Left hindlimb (tissue), 1 donor: ENCODE measurements at places on chromosomes 7 and 10.
A peak's percentile ranks its signal among the peaks of the same experiment; 100 is the strongest.

DNA sequence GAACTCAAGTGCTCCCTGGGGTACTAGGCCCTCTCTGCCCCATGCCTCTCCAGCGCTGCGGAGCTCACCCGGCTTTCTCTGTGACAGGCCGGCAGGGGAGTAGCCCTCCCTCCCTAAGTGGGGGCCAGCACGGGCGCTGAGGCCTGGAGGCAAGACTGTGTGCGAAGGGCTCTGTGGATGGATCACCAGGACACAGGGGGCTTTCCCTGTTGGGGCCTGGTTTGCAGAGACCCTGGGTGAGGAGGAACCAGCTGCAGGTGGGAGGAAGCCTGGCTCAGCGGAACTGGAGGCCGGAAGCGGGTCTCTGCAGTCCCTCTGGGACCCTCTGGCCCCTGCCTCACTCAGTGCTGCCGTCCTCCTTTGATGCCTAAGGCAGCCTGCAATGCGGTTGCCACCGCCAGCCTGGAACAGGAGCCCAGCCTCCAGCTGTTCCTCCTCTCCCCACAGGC is 106.0 kb downstream of the CYTH3 start:
- no peak for DNase-seq

DNA sequence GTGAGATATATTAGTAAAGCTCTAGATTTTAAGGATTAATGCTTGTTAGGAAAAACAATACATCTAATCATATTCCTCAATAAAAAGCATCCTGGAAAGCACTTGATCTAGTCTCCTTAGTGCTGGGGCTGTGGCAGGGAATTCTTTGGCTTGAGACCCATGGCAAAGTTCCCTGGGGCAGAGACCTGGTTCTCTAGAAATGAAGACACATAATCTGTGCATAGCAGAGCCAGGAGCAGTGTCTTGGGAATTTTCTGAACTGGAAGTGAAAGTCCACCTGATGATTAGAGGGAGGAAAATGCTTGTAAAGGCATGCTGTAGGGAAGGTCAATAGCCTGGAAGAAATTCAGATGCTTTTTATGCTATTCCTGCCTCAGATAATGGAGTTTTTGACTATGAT is 247.4 kb downstream of the CDK14 start:
- DNase-seq, result no peak

DNA sequence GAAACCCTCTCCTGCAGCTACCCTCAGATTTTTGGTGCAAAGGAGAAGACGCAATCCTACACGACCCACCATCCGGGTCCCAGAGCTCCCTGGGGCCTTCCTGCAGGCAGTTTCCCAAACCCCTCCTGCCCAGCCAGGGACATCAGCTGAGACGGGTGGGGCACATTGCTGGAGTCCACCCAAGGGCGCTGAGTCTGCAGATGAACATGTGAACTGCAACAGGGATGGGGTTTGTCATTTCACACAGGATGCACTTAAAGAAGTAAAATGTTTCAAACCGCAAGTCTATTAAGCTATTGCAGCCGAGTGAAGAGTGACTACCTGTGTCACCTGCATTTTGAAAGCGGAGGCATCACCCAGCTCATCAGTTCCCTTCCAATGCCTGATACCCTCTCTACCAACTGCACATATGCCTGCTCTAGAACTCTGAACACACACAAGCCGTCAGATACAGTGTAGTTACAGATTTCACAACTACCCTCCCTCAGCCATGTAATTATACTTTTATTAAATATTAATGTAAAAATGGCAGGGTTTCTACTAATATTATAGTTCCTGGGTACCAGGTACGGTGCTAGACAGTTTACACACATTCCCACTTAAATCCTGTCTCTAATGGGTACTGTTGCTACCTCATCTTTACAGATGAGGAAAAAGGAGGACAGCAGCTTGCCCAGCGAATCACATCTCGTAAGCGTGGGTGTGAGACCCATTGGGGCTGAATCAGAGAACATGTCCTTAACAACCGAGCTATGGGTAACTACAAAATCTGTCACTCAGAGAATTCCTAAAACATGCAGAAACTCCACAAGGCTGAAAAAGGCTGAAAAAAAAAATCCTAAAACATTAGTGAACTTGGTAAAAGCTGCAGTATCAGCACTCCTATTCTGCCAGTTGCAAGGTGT is 71.2 kb downstream of the GRB10 start:
- DNase-seq, result no peak

DNA sequence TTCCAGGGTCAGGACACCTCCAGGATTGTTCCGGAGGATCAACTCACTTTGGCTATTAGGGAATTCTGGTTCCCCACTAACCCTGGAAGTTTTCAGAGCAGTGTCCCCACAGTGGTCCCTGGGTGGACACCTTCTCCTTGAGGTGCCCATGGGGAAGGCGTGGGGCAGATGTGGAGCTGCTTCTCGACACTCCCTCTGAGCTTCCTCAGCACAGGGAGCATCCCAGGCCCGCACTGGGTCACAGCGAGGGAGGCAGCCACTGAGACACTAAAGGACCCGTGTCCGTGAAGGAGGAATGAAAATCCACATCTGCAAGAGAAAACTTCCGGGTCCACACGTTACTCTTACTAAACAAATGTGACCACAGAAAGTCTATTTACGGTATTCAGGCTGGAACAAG is 48.2 kb upstream of the MNX1 start:
- DNase-seq, result no peak

GRCh38 chr7:104098890-104099289 is 108.9 kb downstream of the ORC5 start:
- no peak for DNase-seq

- no peak for DNase-seq
These were observed 89.4 kb downstream of the INPP5A start for GRCh38 chr10:132626761-132627665.

- peak; percentile 93 for DNase-seq
These were observed at the start of gene ZNF282 for GRCh38 chr7:149195180-149196150. Gene ZNF282 (plus strand): TSS chr7:149195546. CDS start chr7:149195590, 44 bp downstream.

- no peak for DNase-seq
These were observed 381.0 kb upstream of the NRP1 start for GRCh38 chr10:33715303-33715975.

DNA sequence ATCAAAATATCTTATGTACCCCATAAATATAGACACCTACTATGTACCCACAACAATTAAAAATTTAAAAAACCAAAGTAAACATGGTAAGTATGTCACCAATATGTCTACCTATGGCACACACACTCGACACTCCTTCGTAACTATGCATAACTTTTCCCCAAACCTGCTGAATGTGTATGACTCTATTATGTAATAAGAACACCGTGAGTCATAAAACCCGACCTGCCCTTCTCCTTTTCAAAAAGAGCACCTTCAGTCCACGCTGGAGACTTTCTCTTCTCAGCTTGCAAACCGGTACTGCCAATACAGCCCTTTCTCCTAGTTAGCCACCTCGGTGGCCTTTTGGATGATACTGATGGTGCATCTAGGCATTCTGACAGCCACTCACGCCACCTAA is 186.3 kb downstream of the PRPF18 start:
- DNase-seq, result no peak

DNA sequence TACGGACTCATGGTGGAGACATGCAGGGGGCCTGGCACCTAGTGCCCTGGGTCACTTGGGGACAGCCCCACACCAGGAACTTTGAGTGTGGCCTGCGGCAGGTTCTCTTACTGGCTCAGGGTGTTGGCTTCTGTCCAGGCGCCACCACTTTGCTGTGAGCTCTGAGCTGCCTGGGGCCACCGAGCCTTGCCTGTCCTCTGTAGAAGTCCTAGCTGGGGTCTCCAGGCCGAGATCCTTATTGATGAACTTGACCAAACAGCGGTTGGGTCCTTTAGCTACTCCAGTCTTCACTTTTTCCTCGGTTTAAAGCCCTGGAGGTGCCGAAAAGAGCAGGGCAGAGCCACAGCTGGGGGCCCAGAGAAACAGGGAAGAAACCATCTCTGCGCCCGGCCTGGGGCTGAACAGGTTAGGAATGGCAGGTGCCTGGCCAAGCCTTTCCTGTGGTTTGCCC is 41.3 kb downstream of the ZNF467 start:
- no peak for DNase-seq

GRCh38 chr7:10022957-10023356 is 950.7 kb upstream of the PHF14 start:
- DNase-seq, result no peak

DNA sequence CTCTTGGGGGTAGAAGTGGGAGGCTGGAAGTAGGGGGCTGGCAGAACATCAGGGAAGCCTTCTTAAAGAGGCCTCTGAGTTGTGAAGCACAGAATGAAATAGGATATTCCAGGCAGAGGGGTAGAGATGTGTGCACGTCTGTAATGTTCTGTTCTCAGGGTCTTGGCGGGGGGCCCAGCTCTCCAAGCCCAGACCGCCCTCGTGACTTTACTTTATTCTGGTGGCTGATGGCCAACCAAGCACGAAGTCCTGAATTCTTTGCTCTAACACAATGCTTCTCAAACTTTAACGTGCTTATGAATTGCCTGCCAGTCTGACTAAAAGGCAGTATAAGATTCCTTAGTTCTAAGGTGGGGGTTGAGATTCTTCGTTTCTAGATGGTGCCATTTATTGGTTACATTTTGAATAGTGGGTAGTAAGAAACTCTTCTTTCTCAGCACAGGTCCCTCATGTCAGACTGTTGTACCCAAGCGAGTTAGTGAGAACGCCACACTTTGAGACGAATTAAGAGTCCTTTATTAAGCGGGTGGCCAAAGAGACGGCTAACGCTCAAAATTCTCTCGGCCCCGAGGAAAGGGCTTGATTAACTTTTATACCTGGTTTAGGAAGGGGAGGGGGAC is 8.2 kb downstream of the PRXL2A start:
- DNase-seq, result peak; percentile 84

DNA sequence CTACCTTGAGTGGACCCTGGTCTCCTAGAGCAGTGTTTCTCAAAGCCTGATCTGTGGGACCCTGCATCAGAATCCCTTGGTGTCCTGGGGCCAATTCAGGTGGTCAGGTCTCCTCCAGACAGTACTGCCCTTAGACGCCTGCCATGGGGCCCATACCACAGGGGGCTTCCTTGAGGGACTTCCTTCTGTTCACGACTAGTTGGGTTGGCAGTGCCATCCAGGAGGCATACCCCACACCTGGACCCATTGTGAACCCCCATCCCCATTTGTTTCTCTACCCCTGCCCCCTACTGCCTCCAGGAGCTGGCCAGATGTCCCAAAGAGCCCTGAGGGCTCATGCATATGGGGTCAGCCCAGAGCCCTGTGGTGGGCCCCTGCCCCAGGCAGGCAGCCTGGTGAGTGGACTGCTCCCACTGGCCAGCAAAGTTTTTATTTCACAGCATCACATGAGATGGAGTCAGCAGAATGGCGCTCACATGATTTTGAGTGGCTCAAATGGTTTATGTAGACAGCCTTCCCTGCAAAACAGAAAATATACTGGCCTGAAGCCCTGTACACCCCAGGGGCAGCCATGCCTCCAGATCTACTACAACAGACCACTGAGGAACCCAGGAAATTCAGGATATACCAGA is 259.9 kb upstream of the ZMIZ1 start:
- DNase-seq, result no peak

DNA sequence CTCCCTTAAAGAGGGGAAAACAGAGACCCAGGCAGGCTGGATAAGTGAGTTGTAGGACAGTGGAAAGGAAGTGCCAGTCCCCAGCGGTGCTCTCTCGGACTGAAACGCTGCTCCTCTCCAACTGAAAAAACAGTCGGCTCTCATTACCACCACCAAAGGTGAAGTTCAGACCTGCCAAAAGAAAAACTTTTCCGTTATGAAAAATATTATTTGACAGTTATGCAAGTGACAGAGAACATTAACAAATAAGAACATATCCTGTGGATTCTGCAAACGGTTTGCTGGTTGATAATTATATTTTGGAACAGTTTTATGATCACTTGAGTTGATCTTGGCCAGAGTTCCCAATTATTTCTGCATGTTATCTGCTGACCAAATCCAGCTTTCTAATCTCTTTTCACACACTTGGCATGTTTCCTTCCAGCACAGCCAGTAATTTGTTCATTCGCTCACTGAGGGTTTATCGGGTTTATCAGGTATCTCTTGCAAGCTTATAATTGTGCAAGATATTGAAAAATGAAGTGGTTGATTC is 82.6 kb downstream of the PTPRE start:
- DNase-seq, result no peak

GRCh38 chr7:11896663-11897062 is 64.7 kb upstream of the THSD7A start:
- DNase-seq, result no peak

DNA sequence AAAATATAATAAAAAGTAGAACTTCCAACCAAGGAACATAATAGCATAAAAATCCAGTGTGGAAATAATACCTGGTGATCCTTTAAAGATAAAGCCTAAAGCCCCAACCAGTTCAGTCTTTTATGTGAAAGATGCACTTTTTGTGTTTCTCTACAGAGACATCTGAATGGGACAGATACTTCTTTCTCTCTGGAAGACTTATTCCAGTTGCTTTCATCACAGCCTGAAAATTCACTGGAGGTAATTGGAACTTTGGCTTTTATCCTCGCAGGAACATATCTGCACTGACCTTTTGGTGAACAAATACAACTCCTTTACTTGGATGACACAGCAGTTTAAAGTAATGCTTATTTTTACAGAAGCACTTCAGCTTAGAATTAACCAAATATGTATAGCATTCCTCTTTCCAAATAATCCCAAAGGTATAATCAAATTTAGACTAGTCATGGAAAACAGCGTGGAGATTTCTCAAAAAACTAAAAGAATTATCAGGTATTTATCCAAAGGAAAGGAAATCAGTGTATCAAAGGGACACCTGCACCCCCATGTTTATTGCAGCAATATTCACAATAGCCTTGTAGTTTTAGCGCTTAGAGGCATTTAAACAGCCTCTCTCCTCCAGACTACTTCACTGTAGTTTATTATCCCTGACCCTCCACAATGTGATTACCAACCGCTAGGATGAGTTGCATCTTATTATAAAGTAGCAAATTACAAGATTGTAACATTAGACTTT is 16.8 kb downstream of the HNRNPA2B1 start:
- no peak for DNase-seq

- DNase-seq, result no peak
These were observed 253.6 kb downstream of the KCNMA1 start for GRCh38 chr10:77383861-77384553.

GRCh38 chr10:79137300-79137756 is 68.6 kb downstream of the ZMIZ1 start:
- no peak for DNase-seq

GRCh38 chr7:154699417-154699816 is 303.5 kb downstream of the PAXIP1 start:
- DNase-seq, result no peak

GRCh38 chr10:556971-557637 is 132.4 kb downstream of the DIP2C start:
- DNase-seq, result no peak

- DNase-seq, result peak; percentile 8
These were observed 37.6 kb downstream of the PITRM1 start for GRCh38 chr10:3135006-3135405.
